NCI-H1694 (cell line): ENCODE measurements at places on chromosomes 1 and 21.

DNA sequence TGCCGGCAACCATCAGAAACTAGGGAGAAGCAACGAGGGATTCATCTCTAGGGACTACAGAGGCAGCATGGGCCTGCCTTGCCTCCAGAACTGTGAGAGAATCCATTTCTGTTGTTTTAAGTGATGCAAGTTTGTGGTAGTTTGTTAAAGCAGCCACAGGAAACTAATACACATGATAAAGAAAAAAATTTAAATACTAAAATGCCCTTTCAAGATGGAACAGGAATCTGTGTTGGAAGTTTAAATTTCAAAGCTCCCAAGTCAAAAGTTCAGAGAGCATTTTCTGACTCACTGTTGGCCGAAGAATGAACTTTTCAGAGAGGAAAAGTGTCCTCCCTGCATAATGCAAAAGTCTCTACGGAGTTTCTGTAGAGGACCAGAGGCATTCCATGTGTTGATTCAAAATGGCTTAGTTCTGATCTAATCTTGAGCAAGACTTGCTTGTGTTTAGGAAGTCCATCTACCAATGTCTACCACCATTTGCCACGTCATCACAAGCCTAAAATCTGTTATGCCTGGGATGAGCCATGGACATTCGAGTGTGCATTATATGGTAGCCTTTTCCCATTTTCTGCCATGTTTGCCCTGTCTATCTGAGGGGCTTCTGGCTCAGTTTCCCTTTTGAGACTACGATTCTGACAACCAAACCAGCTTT, 22.4 kb upstream of the ARHGAP29 start:
- DNase-seq: no peak

GRCh38 chr1:41804176-41804575, 114.5 kb downstream of the HIVEP3 start:
- no peak for DNase-seq

DNA sequence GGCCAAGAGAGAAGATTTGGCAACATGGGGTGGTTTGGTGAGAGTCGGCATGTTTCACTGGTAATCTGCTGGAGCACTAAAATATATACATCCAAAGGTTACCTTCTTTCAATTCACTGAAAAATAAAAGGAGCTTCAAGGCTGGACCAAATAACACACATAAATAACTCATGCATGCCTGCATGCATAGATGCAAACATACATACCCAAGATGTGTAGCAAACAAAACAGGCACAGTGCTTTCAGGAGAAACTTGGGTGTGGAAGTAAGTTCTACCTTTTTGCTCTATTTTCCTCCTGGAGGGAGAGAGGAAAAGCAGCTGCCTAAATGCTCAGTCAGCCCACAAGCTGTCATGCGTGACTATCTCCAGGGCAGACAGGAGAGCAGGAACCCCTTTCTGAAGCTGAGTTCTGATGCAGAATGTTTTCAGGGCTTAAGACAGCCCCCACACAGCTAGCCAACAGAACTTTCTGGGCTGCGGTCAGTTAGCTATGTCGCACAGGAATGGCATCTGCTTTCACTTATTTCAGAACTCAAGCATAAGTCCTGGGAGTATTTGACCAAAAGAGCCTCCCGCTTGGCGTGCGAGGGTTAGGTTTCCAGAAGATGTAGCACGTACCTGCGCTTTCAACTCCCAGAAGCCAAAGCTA, 166.2 kb downstream of the TOMM20 start:
- DNase-seq: no peak

- DNase-seq: no peak
Measured at GRCh38 chr1:8570465-8570864, 247.0 kb downstream of the RERE start.

- no peak for DNase-seq
Measured at GRCh38 chr1:91381844-91382243, 22.8 kb downstream of the HFM1 start.

- DNase-seq: no peak
Measured at GRCh38 chr1:172411791-172412338, 8.6 kb upstream of the C1orf105 start.

DNA sequence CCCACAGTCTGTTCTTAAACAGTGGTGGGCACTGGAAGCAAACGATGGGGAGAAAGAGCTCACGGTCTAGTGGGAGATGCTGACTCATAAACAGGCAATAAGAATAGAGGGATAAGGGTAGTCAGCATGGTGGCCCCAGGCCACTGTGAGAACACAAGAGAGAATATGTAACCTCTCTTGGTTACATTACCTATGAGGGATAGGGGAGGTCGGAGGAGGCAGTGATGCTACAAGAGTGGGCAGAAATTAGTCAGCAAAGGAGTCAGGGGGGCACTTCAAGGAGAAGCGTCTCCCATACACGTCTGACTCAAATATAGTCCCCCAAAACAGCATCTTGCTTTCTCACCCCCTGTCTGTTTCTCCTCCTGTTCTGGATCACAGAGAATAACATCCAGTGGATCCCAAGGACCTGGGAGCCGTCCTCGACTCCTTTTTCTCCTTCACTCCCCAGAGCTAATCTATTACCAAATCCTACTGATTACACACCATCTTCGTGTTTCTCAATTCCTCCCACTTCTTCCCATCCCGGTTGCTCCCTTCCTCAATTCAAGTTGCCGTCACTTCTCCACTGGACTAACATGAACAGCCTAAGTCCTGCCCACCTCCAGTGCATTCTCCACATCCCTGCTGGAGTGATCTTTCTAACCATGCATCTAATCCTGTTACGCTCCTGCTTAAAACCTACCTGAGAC, 2.1 kb downstream of the SLAMF8 start:
- DNase-seq: no peak

DNA sequence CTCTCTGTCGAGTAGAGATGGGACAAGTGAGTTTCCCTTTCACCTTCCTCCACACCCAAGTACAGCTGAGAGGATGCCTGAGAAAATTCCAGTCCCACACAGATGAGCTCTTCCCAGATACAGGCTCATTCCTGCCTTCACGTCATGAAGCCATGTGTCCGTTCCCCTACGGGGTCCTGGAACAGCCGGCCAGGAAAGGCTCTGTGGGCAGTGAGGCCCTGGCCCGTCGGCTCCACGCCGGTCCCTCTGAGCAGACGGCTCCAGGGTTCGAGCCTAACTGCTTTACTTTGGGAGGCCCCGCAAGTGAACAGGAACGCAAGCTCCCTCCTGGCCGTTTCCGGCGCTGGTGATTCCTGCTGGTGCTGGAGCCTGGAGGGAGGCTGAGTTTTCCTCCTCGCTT, 57.2 kb upstream of the ARHGEF16 start:
- no peak for DNase-seq

- DNase-seq: no peak
Measured at GRCh38 chr1:43666608-43667007, 16.7 kb downstream of the KDM4A start.

- DNase-seq: no peak
Measured at GRCh38 chr1:182438326-182438725, 11.6 kb upstream of the RGSL1 start.

- no peak for DNase-seq
Measured at GRCh38 chr1:99133756-99134500, 129.3 kb upstream of the PLPPR5 start.

DNA sequence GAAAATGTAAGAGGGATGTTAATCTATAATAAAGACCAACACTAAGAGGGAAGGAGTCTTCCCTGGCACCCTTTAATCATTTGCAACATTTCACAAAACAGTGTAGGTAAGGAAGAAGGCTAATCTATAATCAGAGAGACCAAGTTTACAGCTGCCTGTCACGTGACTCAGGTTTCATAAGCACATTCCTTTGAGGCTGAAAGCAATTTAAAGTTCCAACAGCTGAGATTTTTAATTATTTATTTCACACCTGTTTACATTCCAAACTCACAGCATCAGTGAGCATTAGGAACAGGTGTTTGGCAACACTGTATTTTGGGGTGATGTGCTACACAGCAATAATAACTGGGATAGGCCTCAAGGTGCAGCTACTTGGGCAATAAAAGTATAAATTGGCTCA, 75.7 kb upstream of the PGBD5 start:
- DNase-seq: no peak

DNA sequence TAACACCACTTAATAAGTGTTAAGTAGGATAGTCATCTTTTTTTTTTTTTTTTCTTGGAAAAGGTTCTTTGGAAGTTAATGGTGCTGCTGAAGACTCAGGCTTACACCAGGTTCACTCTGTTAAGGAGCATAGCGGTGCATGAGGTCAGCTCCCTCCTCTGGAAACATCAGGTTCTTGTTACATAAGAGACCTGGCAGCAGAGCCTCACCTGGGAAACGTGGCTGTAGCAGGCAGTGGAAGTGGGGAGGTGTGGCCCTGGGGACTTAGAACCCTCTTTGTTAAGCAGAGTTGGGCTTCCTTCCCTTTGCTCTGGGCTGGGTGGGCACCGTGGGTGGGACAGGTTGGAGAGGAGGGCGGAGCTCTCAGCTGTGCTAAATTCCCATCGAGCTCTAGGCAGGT, 104.1 kb downstream of the CNIH3 start:
- no peak for DNase-seq

DNA sequence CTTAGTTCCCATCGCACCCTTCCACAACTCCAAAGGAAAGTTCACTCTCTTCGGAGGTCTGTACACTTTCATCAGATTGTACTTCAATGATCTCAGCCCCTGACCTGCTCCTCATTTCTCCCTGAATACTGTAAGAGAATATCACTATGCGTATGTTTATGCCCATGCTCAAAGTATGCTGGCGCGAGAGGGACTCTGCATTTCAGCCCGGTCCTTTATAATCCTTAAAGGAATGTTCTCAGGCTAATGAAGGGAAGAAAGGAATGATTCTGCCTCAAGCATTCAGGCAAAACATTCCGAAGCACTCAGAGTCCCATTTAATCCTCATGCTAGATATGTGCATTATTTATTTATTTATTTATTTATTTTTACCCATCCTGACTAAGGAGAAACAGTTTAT, 76.8 kb downstream of the PLD5 start:
- no peak for DNase-seq
